ENCODE measurements at places on chromosomes 5 and 9.
A peak's percentile ranks its signal among the peaks of the same experiment; 100 is the strongest.

DNA sequence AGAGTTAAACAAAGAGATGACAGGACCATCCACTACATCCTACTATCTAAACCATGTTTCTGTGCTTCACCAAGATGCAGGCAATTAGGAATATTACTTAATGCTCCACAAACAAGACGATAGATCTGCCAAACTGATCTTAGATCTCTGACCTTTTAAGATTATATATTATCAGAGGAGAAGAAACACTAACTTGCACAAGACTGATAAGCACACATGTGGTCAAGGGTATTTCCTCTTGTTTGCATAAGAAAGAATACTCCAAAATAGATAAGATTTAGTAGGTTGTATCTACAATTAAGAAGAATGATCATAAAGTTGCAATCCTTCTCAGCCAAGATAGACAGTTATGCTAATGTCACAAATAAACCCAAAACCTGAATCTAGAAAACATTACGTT lies 601.0 kb upstream of the ACO1 start:
- no peak for DNase-seq

GRCh38 chr5:16675806-16676205 lies 59.0 kb upstream of the RETREG1 start:
- no peak for DNase-seq

GRCh38 chr5:166719991-166720390 lies 1571.5 kb upstream of the WWC1 start:
- DNase-seq, result no peak

GRCh38 chr9:112831281-112831851 lies 59.3 kb downstream of the SLC46A2 start:
- no peak for DNase-seq

GRCh38 chr9:72790989-72791388 lies 161.9 kb downstream of the ALDH1A1 start:
- no peak for DNase-seq

DNA sequence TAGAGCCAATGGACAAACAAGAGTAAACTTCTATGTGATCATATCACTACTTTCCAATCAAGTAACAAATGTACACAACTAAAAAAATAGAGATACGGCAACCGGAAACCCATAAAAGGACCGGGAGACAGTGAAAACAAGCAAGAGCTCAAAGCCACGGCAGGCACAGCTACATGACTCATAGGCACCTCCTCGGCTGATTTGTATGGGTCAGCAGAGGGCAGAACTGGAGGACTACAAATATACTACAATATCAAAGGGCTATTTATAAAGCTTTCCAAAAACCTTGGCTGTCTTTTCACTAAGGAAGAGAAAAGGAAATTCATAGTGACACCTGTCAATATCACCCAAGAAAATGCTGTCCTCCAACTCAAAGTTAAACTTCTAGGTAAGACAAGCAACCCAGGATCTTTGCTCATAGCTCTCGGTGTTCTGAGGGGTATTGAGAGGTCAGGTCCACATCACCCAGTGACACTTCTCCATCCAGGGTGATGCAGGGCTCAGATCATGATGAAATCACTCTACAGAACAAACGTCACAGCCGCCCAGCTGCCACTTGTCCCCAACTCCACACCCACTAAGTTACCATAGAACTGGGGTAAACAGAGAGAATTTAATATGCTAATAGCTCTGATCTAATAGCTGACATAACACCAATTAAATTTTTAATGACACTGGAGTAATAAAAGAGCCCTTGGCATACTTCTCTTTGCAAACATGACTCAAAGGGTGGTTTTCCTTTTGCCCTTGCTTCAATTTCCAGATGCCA lies 41.3 kb downstream of the PFDN1 start:
- peak; percentile 90 for DNase-seq

- DNase-seq, result no peak
Observed at GRCh38 chr5:107446972-107447371, 223.8 kb downstream of the EFNA5 start.

- no peak for DNase-seq
Observed at GRCh38 chr5:61631438-61631941, 299.4 kb downstream of the ZSWIM6 start.

DNA sequence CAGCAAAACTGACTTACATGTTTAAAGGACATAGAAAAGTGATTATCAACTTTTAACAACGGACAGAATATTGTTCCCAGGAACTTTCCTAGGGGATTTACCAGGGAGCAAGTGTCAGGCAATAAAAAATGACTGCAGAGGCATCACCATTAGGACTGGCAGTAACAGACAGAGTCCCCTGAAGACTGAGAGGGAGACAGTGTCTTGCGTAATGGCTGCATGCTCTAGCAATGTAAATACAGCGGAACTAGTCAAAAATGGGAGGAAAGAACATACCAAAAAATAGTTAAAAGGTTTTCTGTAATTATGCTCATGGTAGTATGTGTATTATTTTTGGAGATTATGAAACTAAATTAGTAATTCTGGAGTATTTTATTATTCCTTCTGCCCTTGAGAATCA lies 181.8 kb downstream of the CRB2 start:
- DNase-seq, result no peak

All from HCEC 1CT (cell line).